ENCODE measurements at places on chromosomes 16 and 17.
A peak's percentile ranks its signal among the peaks of the same experiment; 100 is the strongest.

GRCh38 chr17:59401725-59402124 lies 70.3 kb downstream of the YPEL2 start:
- no peak for DNase-seq

DNA sequence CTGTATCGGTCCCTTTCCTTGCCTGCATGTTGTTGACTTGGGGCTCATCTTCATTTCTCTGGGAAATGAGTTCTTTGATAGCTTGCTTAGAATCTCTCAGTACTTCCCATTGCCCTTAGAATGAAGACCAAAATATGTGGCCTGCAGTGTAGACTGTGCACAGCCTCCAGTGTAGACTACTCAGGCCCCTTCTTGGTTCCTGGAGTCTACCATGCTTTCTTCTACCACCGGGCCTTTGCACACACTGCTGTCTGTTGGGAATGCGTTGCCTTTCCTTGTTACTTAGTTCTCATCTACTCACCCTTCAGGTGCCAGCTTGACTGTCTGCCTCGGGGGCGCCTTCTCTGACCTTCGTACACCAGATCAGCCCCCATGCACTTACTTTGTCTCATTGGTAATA lies 82.0 kb downstream of the ABCC1 start:
- DNase-seq = no peak

DNA sequence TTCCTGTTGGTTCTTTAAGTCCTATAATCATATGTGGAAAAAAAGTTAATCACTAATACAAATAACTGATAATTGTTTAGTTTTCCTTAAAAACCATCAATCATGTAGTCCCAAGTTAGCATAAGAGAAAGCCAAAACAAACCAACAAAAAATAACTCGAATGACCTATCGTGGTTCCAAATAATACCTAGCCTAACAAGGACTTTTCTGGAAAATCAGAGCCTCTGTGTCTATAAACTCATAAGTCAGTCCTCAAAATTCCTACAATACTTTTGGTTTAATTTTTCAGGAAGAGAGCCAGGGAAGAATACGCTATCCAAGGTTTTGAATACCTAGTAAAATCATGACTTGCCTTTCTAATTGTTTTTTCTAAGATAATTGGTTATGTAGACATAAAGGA lies 975.3 kb upstream of the SOX9 start:
- no peak for DNase-seq

DNA sequence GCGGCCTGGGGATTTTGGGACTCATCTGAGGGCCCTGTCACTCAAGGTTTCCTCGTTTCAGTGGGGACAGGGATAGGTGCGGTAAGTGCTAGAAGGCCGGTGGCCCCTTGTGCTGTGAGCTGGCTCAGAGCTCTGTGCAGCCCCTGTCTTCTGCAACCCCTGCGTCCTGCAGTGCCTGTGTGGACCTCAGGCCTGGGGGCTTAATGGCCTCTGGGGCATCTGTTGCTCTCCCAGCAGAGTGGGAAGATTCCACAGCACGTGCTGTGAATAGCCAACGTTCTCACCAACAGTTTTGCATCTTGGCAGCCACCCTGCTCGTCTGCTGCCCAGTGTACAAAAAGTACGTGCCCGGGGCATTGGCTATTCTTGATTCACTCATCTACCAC lies 4.9 kb downstream of the FOXC2 start:
- DNase-seq = no peak

DNA sequence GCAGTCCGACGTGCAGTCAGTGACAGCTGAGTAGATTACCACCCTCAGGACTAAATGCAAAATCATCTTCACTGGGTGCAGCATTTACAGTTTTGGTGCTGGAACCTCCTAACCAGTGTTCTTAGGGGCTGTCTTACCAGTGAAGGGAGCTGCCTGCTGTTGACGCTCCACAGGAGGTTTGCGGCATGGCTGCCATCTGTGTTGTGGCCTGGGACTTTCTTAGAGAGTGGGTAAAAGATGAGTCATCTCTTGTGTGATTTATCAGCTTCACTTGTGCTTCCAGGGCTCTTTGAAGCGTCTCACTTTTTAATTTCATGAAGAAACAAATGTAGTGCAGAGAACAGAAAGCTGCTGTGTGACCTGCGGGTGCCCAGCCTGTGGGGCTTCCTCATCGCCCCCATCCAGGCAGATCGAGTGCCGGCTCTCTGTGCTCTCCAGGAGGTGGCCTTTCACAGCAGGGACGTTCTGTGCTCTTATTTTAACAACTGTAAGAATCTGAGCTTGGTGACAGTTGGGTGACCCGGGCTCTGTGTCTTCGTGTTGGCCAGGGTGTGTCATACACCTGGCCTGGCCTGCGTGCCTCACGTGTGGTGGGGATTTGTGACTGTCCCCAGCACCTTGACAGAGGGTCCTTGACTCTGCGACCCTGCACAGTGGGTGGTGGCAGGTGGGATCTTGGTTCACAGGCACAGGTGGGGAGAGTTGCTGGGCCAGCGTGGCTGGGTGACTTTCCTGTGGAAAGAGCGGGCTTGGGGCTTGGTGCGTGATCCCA lies 24.3 kb upstream of the ZNF750 start:
- no peak for DNase-seq

DNA sequence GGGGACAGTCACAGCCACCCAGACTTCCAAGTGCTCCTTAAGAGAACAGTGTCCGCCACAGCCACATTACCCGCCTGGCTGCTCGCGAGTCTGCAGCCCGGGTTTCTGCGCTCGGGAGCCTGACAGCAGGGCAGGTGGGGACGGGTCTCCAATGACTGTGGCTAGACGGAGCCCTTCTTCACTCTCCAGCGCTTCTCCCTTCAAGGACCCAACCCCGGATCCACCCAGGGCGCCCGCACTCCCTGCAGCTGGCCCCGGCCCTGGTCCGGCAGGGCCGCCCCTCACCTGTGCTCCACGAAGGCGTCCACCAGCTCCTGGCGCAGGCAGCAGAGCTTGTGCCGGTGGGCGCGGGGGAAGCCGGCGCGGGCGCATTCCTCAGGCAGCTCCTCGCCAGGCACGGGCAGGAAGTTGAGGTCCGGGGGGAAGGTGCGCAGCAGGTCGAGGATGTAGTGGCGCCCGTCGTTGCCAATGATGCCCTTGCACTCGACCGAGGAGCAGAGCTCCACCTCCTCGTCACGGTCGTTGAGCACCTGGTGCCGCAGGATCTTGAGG lies 13.9 kb downstream of the CLUH start:
- no peak for DNase-seq

DNA sequence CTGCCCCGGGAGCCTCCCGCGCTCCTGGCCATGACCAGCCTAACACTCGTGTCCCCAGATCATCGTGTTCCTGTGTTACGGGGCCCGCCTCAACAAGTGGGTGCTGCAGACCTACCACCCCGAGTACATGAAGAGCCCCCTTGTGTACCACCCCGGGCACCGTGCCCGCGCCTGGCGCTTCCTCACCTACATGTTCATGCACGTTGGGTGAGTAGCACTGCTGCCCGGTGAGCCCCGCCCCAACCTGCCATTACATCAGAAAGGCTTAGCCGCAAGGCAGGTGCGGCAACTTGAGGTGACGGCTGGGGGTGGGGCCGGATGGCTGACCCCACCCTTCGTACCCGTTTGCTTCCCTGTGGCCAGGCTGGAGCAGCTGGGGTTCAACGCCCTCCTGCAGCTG lies 1.4 kb downstream of the RHBDL1 start:
- peak; percentile 87 for DNase-seq

- DNase-seq = no peak
Measured at GRCh38 chr16:86986809-86987487, 330.2 kb downstream of the C16orf95 start.

- no peak for DNase-seq
Measured at GRCh38 chr17:77306048-77306789, 165.4 kb downstream of the SEC14L1 start.

DNA sequence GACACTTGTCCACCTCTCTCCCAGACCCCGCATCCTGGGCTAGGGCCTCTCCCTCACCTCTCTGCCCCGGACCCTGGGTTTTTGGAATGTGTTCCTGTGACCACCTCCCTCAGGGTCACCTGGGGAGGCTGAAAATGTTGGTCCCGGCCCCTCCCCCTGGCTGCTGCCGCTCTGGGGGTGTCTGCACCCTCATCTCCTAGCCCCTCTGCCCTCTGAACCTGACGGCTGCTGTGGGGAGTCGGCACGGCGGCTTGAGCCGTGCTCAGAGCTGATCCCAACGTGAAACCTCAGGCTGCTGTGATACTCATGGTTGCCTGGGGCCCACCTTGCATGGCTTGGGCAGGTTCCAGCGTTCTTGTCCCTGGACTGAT lies 42.8 kb downstream of the ADCY7 start:
- no peak for DNase-seq

GRCh38 chr16:30335598-30336474 lies 19.3 kb downstream of the CD2BP2 start:
- DNase-seq = no peak

DNA sequence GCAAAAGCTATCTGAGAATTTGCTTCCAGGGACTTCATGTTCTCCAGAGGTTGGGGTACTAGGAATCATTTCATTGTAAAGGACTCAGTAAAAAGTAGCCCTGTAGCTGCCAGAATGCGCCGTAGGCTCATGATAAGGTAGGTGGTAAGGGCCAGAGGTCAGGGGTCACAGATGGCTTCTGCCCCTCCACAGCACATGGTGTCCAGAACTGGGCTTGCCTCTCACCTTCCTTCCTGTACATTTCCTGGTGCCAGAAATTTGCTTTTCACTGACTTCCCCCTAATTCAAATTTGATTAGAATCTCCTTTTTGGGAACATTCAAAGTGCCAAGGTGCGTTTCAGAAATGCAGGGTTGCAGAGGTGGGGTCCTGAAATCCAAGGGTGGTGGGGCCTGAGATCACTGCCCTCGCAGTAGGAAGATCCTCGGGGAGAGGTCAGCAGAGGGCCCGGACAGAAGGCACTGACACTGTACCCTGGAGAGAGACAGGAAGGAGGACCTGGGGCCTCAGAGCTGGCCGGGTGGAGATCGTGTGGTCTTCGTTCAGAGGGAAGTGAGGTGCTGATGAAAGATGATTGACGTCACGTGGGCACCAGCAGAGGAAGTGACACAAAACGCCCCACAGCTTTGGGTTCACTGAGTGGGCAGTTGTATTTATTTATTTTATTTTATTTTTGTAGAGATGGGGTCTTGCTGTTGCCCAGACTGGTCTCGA lies 25.5 kb upstream of the METRNL start:
- no peak for DNase-seq

- DNase-seq = no peak
Measured at GRCh38 chr17:80673152-80673920, 128.7 kb downstream of the RPTOR start.

DNA sequence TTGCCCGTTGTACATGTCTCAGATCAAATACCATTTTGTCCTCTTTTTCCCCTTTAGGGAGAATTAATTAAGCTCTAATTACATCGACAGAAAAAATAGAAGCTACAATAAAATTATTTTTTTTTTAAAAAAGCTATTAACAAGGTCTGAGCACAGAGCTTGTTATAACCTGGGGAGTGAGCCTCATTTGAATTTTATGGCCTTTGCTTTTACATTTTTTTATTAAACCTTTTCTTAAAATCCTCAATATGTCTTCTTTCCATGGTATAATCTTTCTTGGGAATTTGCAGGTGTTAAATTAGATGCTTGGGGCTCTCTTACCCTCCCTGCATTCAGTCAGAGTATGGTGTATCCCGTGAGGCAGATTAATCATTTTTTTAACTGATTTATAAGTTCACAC lies 212.5 kb upstream of the XYLT1 start:
- no peak for DNase-seq

DNA sequence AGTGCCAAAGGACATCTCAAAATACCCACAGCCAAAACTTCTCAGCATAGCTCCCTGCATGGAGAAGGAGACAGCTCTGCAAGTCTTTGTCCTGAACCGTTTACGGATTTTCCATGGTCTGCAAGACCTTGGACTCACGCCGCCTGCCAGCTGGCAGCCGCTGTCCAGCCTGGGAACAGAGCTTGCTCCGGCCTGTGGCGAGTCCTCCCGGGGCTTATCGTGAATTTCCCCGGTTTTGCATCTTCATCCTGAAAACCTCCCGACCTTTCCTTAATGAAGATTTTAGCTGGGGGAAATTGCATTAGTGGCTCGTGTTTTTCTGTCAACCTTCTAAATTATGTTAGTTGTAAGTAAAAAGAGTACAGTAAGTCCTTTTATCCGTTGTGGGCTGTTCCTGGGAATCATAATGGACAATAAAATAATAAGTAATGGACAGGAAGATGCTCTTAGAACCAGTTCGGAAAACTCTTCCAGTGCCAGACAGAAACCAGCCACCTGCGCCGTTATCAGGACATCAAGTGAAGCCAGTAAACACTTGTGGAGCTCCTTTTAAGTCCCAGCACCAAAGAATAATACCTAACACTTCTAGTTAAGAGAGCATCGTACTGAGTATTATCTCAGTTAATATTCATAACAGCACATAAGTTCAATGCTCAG lies 112.4 kb upstream of the NOL11 start:
- no peak for DNase-seq

DNA sequence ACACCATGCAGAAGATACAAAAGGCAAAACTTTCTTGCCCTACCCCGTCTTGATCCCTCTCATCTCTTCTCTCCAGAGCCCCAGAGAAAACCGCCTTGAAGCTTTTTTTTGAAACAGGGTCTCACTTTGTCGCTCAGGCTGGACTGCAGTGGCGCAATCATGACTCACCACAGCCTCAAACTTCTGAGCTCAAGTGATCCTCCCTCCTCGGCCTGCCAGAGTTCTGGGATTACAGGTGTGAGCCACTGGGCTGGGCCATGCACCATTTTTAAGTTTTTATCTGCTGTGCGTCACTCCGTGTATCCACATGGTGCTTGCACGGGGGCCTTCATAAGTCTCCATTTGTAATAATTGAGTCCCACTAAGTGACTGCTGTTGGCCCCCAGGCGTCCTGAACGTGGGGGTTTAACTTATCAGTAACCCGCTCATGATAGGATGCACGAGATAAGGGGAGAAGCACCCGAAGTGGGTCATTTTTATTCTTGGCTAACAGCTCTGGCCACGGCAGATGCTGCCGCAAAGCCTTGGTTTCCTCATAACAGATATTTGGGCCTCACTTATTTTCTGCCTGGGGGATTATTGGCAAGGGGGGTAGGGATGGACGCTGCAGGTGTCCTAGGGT lies 8.6 kb downstream of the DNAH17 start:
- DNase-seq = no peak

DNA sequence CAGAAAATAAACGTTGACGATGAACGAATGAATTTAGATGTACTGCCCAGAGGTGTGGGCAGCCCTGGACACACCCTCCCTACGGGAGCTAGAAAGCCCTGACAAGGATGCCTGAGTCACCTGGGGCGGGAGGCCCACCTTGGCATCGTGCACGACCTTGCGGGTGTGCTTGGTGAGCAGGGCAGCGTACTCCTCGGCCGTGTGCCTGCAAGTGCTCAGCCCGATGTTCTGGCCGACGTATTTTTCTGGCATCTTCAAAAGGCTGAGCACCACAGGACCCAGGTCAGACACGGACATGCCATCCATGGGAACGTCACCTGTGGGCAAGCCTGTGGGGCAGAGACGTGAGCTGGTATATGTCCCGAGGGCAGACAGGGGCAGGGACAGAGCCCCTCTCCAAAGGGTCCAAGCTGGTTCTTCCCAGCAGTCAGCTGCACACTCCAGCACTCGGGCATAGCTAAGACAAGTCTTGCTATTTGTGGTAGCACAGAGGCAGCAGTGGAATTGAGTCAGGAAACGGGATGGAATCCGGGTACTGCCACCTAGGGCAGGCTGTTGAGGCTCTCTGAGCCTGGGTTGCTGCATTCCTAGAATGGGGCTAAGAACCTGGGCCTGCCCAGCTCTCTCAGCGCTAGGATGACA lies 10.8 kb downstream of the NMRAL1 start:
- no peak for DNase-seq

GRCh38 chr17:77742579-77742978 lies 215.9 kb upstream of the TNRC6C start:
- DNase-seq = no peak

Measured in DMS153 (cell line).